ENCODE measurements at places on chromosomes 13 and 19.

- DNase-seq = no peak
These were observed 54.9 kb upstream of the SACS start for GRCh38 chr13:23488442-23488841.

DNA sequence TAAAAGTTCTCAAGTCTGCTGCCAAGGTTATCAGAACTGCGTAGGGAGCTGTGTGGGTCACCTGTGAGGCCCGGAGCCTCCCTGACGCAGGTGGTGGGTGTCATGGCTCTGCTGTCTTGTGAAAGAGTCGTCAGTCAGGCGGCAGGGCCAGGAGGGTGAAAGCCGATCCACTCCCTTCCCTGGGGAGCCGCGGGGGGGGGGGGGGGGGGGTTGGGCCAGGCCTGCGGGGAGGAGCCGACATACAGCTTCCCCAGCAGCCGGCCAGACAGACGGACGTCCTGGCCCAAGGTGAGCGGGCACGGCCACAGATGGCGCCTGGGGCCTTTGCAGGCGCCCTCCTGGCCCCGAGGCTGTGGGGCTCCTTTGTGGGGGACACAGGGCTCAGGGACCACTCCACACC is 12.4 kb downstream of the SBNO2 start:
- no peak for DNase-seq

DNA sequence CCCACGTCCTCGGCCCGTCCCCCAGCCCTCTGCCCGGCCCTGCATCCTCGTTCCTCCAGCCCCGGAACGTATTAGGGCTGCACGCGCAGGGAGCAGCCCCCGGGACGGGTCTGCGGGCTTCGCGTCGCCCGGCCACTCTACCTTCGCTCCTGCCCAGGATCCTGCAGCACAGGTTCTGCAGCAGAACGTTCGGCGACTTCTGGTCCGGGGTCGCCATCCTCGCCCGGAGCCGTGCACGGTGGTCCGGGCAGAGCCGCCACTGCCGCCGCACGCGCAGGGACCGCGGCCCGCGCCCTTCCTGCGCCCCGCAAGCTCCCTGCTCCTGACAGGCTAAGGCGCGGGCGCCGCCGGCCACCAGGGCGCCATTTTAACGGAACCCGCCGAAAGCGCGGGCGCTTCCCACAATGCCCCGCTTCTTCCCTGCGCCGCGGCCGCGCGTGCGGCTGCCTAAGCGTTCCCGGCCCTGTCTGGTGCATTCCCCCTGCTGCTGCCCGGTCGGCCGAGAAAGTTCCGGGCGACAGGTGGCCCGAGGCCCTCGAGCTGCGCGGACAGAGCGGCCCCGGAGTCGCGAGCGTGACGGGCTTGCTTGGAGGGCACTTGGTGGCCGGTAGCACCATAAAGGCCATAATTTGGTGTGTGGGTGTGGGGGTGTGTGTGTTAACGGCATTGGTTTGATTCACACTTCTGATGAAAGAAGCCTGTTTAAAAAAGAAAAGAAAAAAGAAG is at the start of gene TUBGCP3:
TUBGCP3 (minus strand) TSS at position 390 of the 726 bp plus-strand sequence; CDS start at position 217, 173 bp downstream.
- DNase-seq = peak; percentile 78

DNA sequence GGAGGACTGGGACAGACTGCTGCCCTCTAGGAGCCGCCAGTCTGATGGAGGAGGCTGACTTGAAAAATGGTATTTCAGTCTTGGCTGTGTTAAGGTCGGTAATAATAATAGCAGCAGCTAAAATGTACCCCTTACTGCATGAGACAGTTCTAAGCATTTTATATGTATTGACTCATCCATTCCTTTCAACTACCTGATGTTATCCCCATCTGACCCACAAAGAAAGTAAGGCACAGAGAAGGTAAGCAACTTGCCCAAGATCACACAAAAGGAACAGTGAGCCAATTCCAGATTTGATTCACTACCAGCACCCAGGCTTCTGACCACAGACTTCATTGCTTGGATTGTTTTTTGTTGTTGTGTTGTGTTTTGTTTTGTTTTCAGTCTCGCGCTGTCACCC is 4.0 kb downstream of the NCAN start:
- no peak for DNase-seq

DNA sequence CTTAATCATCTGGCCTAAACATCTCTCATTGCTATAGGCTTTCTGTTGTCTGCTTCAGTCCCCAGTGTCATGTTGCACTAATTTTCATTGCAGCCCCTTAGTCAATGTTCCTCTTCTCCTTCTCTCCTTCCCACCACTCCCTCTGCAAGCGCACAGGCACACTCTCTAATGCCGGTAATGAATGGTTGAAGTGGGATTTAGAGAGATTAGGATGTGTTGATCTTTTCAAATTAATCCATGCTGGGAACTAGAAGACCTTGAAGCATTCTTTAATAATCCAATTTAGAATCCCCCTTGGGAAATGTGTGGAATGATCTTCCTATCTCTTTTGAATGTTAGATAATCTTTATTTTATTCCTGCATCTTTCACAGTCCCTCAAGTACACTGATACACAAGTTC is 33.2 kb upstream of the NDFIP2 start:
- DNase-seq = no peak

DNA sequence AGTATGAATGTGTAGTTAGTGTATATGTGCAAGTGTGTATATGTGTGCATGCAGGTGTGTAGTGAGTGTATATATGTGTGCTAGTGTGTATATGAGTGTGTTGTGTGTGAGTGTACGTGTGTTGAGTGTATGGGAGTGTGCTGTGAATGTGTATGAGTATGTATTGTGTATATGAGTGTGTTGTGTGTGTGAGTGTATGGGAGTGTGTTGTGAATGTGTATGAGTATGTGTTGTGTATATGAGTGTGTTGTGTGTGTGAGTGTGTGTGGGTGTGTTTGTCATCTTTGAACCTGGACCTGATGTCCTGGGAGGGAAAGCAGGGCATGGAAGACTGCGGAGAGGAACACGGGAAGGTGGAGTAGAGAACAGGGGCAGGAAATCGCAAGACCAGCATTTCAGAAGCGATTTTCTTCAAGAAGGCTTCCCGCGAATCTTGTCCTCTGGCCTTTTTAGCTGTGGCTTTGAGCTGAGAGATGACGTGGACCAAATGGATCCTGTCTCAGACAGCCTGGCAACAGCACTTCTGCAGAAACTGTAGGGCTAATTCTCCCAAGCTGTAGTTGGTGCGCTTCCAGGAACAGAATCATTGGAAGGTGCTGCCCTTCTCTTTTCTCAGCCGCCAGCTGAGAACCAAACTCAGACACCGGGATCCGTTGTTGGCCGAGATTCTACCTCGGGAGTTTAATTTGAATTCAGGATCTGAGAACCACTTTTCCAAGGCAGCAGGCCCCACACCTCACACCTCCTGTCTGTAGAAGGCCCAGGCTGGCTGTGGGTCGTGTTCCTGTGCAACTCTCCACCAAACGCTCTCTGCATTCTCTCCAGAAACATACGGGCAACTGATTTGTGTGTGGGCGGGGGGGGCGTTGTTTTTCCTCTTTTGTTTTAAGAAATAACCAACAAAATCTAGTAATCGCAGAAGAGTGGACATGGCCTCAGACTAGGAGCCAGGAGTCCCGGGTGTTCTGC is 94.7 kb upstream of the RAP2A start:
- no peak for DNase-seq

GRCh38 chr13:43293008-43293407 is 269.6 kb downstream of the DNAJC15 start:
- DNase-seq = no peak

DNA sequence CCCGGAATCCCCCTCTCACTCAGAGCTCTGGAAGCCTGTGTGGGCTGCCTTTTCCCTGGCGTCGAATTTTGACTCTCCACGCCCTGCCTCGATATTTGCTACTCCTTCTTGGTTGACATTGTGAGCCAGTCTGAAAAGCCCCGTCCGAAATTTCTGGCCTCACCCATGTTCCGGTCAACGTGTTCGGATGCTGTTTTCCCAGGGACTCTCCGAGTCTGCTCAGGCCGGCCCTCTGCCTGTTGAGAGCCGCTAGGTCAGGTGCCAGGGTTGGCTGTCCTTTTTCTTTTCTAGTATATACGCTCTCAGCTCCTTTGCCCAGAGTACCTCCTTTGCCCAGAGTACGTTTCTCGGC is 6.8 kb upstream of the DGKH start:
- DNase-seq = peak; percentile 41

- DNase-seq = no peak
These were observed 58.5 kb downstream of the PARP4 start for GRCh38 chr13:24454056-24454455.

DNA sequence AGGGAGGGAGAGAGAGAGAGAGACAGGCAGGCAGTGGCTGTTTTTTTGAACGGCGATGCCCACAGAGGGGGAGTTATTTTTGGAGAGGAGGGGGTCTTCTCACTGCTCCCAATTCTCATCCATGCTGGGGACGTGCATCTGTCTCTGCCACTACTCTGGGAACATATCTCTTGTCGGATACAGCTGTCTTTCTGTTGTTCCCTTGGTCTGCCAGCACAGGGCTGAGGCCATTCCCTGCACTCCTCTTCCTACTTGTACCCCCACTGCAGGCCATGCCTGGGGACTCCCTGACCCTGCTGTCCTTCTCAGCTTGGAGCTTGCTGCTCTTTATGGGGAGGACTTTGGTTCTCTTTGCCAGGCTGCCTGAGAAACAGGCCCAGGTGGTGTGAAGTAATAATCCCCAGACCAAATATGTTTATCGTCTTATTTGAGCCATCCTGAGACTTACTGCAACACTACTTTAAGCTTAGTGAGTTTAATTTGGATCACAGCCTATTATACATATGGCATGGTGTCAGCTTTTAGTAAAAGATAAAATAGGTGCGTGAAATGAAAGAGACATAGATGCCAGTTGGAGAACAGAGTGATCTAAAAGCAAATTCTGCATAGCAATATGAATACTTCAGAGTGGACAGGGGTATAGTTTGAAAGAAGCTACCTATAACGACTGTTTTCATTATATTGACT is 19.1 kb downstream of the LRCH1 start:
- DNase-seq = no peak

DNA sequence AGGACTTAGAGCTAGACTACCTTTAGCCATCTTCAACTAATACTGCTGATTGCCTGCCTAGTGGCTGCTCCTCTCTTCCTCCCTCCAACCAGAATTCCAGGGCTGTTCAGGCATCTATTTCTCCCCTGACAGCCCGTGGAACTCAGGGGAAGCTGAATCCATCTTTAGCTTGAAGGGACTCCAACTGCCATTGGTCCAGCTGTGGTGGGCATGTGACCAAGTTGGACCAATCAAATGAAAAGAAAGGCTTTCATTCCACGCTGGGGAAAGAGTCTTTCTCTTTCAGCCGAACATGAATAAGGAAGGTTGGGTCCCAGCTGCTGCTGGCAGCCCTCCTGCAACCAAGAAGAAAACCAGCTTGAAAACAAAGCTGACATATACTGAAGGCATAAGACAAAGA is 168.5 kb upstream of the OBI1 start:
- DNase-seq = no peak

GRCh38 chr13:93959796-93960533 is 519.5 kb downstream of the DCT start:
- DNase-seq = no peak

- no peak for DNase-seq
These were observed 6.2 kb upstream of the FUT3 start for GRCh38 chr19:5857203-5858081.

GRCh38 chr19:45040059-45040771 is 1.4 kb downstream of the CLASRP start:
- DNase-seq = no peak

DNA sequence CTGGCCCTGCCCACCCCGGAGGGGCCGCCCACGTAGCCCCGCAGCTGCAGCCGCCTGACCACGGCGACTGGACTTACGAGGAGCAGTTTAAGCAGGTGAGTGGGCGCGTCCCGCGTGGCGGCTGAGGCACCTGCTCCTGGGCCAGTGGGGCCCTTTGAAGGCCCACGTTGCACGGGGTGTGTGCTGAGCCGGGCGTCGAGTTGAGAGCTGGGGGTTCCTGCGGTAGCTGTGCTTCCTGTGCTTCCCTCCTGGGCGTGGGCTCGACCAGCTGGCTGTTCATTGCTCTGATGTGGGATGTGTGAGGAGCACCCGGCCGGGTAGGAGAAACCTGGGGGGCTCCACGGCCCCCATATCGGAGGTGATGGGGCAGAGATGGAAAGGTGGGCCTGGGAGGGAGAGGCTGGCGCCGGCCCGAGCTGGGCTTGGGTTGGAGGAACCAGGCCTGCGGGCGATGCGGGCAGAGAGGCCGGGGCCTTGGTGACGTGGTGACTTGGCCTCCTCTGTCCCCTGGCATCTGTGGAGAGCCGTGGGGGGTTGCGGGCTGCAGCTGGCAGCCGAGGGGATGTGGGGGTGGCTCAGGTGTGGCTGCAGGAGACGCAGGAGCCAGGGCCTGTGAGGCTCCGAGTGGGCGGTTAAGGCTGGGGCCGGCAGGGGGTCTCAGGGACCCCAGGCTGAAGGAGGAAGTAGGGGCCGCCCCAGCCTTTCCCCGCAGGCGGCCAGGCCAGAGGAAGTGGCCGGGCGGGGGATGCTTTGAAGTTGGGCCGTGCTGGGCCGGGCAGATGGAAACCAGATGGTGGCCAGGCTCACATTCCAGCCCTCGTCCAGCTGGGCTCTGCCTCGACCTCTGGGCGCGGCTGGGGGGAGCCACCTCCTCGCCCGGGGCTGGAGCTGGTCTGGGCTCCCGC is 7.1 kb downstream of the ARID3A start:
- no peak for DNase-seq

DNA sequence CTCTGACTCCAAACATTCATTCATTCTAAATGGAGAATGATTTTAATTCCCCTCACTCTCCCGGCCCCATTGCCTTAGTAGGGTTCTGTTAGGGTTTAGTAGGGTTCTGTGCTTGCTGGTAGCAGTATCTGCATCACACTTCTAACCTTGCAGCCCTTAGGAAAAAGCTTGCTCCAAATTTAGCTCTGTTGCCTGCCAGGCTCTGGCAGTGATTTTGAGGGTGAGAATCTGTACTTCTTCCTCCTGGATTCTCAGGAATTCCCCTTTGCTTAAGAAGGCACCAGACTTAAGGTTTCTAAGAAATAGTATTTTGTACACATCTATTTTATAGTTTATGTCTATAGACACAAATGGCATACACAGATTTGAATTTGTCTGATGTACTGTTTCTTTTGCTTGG is 14.7 kb downstream of the B3GLCT start:
- no peak for DNase-seq

DNA sequence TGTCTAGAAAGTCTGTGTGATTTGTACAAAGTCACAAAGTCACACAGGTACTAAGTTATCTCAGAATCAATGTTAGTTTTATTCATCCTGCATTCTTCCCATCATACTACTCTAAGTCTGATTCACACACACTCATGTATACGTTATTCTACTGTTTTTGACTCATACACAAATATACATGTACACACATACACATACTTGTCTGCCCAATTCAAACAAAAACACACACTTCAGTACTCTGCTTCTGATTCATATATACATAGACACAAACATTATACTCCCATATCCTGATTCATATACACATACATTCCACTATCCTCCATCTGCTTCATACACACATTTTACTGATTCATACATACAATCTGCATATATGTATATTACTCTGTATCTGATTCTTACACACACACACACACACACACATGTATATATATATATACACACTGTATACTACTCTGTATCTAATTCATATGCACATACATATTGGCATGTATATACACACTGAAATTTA is 69.3 kb downstream of the KLF12 start:
- DNase-seq = no peak

DNA sequence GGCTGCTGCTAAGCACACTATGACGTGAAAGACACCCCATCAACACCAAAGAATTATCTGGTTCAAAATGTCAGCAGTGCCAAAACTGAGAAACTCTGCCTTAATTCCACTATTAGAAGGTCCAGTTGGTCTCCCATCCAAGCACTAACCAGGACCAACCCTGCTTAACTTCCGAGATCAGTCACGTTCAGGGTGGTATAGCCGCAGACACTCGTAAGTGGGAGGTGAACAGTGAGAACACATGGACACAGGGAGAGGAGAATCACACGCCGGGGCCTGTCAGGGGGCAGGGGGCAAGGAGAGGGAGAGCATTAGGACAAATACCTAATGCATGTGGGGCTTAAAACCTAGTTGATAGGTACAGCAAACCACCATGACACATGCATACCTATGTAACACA is 83.4 kb downstream of the C13orf42 start:
- no peak for DNase-seq

Data from hematopoietic multipotent progenitor cell treated with erythropoietin and hydrocortisone succinate and interleukin-3 and kit ligand, for 15 days (in vitro differentiated cells).